ENCODE measurements at places on chromosomes 2 and 18. TPM values are rescaled to one million over a fixed set of nuclear protein-coding genes. Genes with fewer than 3 reads are reported as not detected.

The ONECUT2 gene
- not detected for total RNA-seq

The UPP2 gene
- not detected for total RNA-seq

The RGPD4 gene
- 0.21 TPM for total RNA-seq

The BMPR2 gene
- 25.5 TPM for total RNA-seq

DNA sequence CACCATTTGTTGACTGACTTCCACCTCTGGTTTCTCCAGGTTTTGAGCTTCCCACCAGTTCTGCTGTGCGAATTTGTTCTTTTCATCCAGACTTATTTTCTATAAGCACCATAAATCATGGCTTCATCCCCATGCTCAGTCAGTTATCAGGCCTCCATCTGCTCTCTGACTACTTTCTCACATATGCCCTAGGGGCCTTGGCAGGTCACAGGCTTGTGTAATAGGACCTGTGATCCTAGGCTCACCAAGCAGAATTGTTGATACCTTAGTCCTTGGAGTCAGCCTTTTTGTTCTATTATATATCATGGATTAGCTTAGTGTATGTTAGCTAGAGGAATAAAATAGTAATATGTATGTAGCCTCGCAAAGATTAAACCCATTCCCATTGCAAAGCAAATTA is 284.2 kb upstream of the TANK start:
- no peak for DNase-seq

- DNase-seq = no peak
Measured at GRCh38 chr2:143290221-143290620, 161.0 kb downstream of the ARHGAP15 start.

DNA sequence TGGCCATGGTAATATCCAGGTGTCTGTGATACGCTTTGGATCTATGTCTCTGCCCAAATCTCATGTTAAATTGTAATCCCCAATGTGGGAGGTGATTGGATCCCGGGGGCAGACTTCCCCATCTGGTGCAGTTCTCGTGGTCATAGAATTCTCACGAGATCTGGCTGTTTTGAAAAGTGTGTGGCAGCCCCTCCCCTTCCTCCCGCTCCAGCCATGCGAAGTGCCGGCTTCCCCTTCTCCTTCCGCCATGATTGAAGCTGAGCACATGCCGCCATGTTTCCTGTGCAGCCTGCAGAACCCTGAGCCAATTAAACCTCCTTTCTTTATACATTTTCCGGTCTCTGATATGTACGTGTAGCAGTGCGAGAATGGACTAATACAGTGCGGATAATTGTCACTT is 42.5 kb downstream of the GPC1 start:
- no peak for DNase-seq

DNA sequence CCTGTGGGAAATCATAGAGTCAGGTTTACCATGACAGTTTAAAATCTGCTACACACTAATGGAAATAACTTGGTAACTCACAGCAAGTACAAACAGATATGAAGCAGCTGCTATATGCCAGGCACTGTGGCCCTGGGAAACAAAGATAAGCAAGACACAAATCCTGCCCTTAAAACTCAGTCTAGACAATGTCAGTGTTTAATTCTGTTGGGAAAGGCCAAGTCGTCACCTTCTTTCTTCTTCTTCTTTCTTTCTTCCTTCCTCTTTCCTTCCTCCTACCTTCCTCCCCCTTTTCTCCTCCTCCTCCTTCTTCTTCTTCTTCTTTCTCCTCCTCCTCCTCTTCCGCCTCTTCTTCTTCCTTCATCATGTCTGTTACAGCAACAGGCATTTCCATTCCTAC is 26.8 kb downstream of the PLEK start:
- no peak for DNase-seq
